Glomerular endothelial cell (primary cell): ENCODE measurements at places on chromosomes 5 and 9. TPM values are rescaled to one million over a fixed set of nuclear protein-coding genes. Genes with fewer than 3 reads are reported as not detected.

Gene KLF9
- 17.0 and 23.7 TPM in 2 replicates for total RNA-seq

Gene GBA2
- 43.3 and 102 TPM in 2 replicates for total RNA-seq

Gene EQTN
- not detected in 2 replicates for total RNA-seq

Gene CLIC3
- total RNA-seq: 0.29 and 2.3 TPM in 2 replicates

Gene SERINC5
- 11.3 and 13.5 TPM in 2 replicates for total RNA-seq

Gene RLN2
- 0.68 TPM in 1 of 2 replicates, not detected in the other for total RNA-seq

Gene FBN2
- 21.4 and 41.2 TPM in 2 replicates for total RNA-seq

Gene NTRK2
- 0.35 and 0.97 TPM in 2 replicates for total RNA-seq

Gene CMYA5
- under 0.01 and 0.06 TPM in 2 replicates for total RNA-seq

Gene NIPAL4
- total RNA-seq: 0.44 and 0.64 TPM in 2 replicates

Gene NEUROG1
- not detected in 2 replicates for total RNA-seq

Gene KCNV2
- not detected in 2 replicates for total RNA-seq

Gene UGT3A2
- not detected in 2 replicates for total RNA-seq

Gene SLC34A1
- total RNA-seq: not detected in 2 replicates

Gene KIF4B
- 0.23 and 0.39 TPM in 2 replicates for total RNA-seq
